ENCODE measurements at places on chromosomes 1 and 21.

DNA sequence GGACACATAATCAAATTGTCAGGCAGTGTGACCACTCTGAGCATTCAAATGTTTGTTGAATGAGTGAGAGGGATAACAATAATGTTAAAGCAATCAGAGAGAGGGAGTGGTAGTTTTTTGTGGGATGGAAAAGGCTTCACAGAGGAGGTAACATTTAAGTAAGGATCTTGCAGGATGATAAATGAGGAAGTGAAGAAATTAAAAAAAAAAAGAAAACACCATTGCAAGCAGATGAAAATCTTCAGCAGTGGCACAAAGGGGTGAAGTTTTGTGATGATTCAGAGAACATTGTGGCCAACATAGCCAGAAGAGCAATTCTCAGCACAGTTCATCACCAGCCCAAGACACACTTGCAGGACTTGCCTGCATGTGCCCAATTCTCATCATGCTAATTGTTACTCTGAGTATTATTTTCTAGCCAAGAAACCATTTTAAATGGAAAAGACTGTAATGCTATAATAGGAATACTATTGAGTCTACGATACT lies 35.0 kb downstream of the OVGP1 start:
- no peak for DNase-seq

DNA sequence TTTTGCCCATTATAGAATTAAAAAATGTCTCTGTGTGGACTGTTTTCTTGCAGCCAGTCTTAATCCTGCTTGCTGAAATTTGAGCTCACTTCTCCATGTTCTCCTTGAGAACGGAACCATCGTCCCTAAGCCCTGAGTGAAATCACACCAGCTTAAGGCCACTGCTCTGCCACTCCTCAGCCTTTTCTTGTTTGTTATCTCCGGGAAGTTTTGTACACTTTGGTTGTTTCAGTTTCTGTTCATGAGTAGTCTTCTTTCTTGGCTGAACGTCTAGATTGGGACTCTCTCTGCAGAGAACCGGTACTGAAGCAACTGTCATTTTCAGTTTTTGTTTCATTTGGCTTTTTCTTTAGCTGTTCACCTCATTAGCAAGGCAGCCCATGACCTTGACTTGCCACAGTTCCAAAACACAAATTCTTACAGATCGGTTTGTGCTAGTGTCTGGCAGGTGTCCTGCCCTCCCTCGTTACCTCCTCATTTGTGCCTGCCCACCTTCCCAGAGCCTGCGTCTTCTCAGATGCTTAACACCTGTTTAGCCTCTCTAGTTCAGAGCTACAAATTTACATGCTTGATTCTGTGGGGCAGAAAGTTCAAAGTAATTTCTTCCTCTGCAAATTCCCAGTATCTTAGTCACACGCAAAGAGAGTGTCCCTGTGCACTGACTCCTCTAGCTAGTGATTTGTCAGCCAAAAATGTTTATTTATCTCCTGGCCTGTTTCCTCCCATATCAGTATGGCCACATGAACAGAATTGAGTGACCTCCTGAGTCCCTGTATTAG lies 12.4 kb downstream of the PSEN2 start:
- DNase-seq = no peak

DNA sequence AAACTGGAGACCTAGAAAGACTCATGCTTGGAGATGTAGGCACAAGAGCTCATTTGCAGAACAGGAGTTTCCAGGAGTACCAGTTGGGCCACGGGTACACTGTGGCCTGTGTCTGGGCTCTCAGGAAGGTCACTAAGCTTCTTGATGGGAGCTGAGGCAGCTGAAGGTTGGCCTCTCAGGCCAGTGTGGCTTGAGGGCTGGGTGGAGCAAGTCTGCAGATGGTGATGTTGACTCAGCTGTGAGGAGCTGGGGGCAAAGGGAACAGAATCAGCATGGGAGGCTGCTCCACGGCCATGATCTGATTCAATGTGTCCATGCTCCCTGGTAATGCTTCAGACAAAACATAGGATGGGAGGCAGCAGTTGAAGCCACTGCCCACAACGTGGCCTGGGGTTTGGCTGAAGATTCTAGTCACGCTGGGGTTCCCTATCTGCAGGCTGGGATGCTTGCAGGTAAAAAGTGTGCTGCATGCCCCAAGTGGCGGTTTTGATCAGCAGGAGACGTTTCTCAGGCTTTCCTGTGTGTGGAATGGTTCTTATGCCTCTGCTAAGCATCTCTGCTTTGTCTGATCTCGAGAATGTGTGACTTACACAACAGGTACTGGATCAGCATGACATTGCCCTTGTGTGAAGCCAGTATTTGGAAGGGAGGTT lies 15.4 kb upstream of the TENT5C start:
- DNase-seq = no peak

- DNase-seq = no peak
These were observed 30.5 kb downstream of the IFI16 start for GRCh38 chr1:159040206-159040605.

GRCh38 chr1:231985296-231986023 lies 358.9 kb downstream of the DISC1 start:
- no peak for DNase-seq

DNA sequence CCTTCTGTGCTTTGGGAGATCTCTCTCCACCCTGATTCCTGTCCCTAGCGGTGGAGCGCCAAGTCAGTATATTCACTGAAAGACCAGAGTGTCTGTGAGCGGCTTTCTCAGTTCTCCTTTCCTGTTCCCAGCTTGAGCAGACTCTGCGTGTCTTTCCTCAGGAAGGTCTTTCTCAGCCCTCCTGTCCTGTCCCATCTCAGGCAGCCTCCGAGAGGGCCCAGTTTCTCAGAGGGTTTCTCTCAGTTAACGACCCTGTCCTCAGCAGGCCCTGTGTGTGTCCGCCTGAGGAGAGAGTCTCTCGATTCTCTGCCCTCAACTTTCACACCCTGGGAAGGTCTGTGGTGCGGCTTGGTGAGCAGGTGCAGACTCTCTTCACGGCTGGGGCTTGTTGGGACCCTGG lies 34.0 kb upstream of the CHIT1 start:
- no peak for DNase-seq

DNA sequence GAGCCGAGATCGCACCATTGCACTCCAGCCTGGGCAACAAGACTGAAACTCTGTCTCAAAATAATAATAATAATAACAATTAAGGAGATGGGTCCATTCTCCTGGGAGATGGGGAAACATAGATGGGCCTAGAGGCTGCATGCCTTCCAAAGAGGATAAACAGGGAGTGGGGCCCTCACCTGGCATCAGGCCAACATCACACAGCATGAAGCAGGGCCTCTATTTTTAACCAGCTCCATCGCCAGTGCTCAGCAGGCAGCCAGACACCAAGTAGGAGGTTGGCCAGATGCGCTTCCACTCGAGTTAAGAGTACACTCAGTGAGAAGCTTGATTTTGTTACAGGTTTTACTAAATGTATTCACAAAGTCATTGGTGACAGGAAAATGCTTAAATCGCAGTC lies 352.0 kb downstream of the RRAGC start:
- DNase-seq = no peak

DNA sequence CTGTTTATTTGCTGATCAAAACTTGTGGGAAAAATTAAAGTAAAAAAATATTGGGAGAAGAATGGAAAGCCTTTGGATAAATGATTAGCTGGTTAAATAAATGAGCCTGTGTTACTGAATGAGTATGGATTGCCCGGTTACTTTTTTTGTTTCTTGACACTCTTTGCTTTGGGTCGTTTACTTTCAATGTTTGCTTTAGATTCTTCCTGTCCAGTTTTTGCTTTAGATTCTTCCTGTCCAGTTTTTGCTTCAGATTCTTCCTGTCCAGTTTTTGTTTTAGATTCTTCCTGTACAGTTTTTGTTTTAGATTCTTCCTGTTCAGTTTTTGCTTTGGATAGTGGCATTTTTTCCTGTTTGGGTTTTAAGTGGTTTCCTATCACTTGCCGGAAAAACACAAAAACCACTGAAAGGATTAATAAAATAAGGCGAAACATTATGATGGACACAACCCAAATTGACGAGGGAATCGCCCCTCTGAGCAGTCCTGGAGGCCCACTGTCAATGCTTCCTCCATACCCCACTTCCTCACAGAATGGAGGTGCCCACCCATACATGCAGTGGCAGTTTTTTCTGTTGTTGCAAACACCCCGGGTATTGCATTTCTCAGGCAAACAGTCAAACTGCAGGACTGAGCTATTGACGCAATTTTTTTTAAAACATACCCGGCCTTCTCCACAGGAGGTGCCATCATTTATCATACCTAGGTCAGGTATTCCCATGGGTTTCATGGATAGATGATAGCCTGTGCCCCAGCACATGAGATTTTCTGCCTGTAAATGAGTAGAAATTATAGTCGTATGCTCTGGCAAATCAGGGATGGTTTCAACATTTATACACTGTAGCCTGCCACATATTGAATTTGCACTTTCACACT lies 2.3 kb downstream of the ADAM30 start:
- DNase-seq = no peak

DNA sequence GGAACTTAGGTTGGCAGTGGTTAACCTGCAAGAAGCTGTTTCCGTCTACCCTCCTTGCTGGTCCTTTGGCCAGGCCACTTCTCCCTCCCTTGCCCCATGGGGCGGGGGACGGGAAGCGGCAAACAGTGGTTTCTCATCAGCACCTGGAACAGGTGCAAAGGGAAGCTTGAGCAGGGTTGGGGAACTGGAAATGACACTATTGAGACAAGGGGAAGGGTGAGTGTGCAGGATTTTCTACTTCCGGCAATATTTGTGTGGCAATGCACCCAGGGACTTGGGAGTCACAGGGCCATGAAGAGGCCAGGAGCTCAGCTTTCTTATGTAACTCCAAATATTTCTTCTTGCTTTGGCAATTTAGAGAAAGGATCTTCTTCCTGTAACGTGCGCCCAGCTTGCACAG lies 29.0 kb upstream of the SARS1 start:
- no peak for DNase-seq

DNA sequence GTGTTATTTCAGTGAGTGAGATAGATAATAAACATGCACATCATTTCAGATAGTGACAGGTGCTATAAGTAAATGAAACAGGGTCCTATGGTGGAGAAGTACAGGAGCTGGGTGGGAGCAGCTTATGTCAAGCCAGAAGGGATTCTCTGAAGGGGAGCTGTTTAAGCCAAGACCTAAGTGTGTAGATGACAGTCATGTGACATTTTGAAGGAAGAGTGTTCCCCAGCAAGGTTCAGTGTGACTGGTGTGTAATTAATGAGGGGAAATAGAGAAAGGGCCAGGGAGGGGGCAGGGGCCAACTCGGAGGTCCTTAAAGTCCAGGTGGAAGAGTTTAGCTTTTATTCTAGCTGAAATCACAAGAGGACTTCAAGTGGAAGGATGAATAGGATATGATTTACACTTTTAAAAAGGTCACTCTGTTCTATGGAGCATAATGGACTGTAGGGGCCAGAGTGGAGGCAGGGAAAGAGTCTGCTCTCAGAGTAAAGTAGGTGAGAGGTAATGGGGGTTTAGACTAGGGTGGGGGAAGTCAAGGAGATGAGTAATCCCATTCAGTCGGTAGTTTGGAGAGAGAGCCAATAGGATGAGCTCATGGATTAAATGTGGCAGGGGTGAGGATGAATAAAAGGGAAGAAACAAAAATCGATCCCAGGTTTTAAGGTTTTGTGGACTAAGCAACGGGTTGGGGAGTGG lies 243.1 kb downstream of the CACNA1E start:
- DNase-seq = no peak

- peak; percentile 83 for DNase-seq
These were observed 4.1 kb upstream of the KCNAB2 start for GRCh38 chr1:6041432-6042062.

- no peak for DNase-seq
These were observed 13.0 kb upstream of the ACBD6 start for GRCh38 chr1:180515364-180515763.

DNA sequence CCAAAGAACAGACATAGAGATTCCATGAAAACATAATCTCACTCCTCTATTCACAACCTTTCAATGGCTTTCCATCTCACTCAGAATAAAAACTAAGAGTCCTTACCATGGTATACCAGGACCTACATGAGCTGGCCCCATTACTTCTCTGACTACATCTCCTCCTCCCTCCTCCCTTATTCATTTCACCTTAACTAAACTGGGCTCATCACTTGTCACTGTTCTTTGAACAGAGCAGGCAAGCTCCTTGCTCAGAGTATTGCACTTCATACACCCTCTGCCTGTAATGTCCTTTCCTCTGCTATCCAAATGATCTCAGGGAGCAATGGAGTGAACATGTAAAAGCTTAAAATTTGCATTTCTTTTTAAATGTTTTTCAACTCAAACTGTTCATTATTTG lies 142.0 kb downstream of the MRPL39 start:
- no peak for DNase-seq

DNA sequence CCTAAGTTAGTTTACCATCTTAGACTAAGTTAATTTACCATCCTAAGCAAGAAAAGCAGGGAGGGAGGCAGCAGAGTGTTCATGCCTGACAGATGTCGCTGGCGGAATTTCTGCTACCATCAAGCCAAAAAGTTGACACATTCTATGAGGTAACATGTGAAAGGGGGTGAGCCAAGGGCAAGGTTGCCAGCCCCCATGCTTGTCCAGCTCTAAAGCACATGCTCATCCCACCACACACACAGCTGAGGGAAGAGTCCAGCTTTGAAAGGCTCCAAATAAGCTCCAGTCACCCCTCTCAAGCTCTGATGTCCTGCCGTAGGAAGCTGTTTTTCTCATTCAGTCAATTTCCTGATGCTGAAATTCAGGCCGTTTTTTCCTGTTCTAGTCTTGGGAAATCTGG lies 46.3 kb downstream of the EIF2D start:
- DNase-seq = no peak

- DNase-seq = no peak
These were observed 18.3 kb upstream of the IFNGR2 start for GRCh38 chr21:33384841-33385331.

GRCh38 chr1:226813671-226814591 lies 56.5 kb upstream of the PSEN2 start:
- no peak for DNase-seq

DNA sequence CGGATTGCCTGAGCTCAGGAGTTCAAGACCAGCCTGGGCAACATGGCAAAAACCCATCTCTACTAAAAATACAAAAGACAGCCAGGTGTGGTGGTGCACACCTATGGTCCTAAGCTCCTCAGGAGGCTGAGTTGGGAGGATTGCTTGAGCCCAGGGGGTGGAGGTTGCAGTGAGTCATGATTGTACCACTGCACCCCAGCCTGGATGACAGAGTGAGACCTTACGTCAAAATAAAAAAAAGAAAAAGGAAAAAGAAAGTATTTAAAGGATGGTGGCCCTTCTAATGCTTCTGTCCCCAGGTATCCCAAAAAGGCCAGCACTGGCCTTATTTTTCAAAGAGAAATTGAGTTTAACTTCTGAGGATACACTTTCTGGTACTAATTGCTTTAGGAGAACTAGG lies 1.7 kb downstream of the IKBKE start:
- no peak for DNase-seq

- DNase-seq = no peak
These were observed 49.5 kb upstream of the GPR37L1 start for GRCh38 chr1:202073206-202073605.

DNA sequence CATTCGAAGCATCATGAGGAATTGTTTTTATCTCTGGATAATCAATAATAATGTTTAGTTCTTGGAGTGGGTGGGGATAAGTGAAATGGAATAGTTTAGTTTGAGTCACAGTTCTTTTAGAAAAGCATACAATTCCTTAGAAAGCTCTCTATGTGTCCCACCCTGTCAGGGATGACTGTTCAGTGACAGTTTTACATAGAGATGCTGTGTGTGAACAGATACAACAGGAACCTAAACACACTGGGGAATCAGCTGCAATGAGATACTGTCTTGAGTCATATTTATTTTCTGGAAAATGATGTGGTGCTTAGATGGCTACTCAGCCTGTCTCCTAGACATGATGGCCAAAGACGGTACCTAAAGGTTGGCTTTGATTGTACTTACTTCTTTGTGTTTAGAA lies 25.7 kb upstream of the CCDC190 start:
- DNase-seq = no peak

GRCh38 chr21:33481314-33481943 lies 1.7 kb upstream of the TMEM50B start:
- DNase-seq = no peak
